DND-41 (cell line): ENCODE measurements at places on chromosomes 6 and 20.
A peak's percentile ranks its signal among the peaks of the same experiment; 100 is the strongest.

- DNase-seq = peak; percentile 67
Observed at GRCh38 chr20:53608456-53609452, 15.1 kb upstream of the ZNF217 start.

DNA sequence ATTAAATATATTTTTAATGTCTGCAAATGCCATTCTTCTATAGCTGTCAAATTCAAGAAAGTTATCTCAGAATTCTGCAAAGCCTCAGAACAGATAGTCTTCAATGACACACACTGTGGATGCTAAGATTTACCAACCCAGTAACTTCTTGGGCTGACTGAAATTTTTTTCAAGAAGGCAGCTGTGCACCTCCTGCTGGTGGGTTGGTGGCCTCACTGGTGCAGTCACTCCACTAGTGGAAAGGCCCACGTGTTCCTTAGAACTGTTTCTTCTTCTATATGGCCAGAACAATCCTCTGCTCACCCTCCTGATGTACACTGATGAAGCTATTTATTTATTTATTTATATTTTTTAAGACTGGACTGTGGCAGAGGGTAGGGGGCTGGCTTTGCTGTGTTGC lies 28.1 kb upstream of the MTCL3 start:
- no peak for DNase-seq

DNA sequence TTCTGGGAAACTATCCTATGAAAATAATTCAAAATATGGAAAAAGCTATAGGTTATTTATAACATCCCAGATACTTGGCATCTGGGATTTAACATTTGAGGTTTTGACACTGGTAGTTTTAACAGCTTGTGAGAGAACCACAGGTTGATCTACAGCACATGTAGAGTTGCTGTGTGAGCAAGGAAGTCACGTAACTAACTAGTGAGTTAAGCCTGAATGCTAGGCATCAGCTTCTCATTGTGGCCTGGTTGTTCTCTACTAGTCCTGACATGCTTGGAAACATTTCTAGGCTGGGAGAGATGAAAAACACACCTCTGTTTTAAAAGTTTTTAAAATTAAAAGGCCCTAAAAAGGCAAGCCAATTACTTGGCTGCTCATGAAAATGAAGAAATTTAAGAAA lies 28.2 kb downstream of the ESF1 start:
- no peak for DNase-seq

- no peak for DNase-seq
Observed at GRCh38 chr20:57137676-57138075, 128.8 kb downstream of the BMP7 start.

GRCh38 chr20:9809271-9809670 lies 29.6 kb downstream of the PAK5 start:
- DNase-seq = no peak

- DNase-seq = no peak
Observed at GRCh38 chr6:25311331-25311840, 32.2 kb downstream of the CARMIL1 start.

- DNase-seq = no peak
Observed at GRCh38 chr6:92710048-92710447, 709.3 kb downstream of the EPHA7 start.

DNA sequence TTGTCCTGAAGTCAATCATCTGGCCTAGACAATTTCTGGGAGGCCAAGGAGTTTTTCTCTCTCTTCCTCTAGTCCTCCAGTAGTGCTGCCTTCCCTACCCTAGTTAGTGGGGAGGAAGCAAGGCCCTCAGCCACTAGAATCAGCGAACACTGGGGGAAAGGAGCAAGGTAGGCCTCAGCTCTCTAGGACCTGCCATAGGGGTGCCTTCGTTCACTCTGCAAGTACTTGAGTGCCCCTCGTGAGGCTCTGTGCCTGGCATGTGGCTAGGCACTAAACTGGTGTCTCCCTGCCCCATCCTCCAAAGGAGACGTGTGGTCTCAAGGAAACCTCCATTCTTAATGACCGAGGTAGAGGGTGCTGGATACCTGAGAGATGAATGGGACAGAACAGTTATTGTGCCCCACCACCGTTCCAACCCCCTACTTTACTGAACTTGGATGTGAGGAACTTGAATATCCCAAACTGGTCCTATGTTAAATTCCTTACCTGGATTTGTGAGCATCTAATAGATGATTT lies 1.1 kb downstream of the DEF6 start:
- peak; percentile 32 for DNase-seq

- DNase-seq = no peak
Observed at GRCh38 chr6:104186831-104187230, 672.9 kb downstream of the HACE1 start.

GRCh38 chr20:5657190-5657875 lies 92.9 kb upstream of the SHLD1 start:
- DNase-seq = no peak

DNA sequence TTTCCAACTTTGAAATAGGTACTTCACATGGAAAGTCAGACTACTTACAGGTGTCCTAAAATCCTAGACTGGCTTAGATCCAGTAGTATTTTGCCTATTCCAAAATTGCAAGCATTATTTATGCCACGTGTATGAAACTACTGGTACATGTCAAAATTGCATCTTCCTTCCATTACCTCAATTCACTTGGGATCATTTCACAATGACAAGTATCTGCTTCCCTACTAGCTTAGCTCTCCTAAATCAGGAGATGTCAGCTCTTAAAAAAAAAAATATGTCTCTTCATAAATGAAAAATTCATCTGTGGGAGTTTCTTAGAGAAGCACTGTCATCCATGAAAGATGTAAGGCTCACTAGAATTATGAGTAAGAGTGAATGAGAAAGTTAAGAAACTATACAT lies 466.6 kb upstream of the MANEA start:
- no peak for DNase-seq

DNA sequence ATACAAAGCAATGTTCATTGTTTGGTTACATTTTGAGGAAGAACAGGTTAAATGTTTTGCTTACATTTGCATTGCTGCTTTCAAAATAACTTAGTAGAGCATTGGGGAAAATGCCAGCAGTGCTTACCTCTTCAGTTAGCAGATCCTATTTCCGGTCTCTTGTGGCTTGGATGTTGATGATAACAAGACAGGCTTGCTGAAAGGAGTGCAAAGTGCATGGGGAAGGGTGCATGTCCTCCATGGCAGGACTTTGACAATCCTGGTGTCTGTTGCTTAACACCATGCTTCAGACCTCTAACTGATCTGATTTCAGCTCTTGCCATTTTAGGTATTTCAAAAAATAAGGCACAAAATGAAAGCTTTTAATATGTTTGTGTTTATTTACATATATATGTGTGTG lies 21.1 kb downstream of the TPD52L1 start:
- no peak for DNase-seq

- no peak for DNase-seq
Observed at GRCh38 chr6:107571354-107571753, 81.4 kb downstream of the SOBP start.

DNA sequence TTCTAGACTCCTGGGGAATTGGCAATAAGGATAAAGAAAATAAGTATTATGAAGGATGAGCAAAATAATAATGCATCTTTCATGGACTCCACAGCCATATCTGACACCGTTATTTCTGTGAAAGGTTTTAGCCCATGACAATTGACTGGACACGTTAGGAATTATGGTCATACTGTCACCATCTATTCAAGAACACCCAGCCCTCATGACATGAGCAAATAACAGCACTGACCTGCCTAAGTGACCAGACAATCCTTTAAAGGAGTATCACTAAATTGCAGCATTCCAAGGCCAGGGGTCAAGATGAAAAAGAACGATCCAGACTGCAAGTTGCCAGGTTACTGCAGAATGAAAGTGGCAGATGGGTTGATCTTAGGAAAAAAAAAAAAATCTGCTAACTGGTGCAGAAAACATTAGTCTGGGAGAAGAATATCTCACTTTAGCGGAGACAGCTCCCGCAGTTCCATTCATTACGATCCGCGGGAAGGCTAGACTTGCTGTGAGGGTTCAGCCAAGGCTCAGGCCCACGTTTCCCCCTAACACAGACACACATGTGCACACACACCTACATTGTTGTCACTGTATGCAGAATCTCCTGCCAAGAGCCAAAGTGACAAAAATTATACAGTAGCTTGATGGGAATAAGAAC lies 237.7 kb upstream of the AGPAT4 start:
- DNase-seq = no peak

DNA sequence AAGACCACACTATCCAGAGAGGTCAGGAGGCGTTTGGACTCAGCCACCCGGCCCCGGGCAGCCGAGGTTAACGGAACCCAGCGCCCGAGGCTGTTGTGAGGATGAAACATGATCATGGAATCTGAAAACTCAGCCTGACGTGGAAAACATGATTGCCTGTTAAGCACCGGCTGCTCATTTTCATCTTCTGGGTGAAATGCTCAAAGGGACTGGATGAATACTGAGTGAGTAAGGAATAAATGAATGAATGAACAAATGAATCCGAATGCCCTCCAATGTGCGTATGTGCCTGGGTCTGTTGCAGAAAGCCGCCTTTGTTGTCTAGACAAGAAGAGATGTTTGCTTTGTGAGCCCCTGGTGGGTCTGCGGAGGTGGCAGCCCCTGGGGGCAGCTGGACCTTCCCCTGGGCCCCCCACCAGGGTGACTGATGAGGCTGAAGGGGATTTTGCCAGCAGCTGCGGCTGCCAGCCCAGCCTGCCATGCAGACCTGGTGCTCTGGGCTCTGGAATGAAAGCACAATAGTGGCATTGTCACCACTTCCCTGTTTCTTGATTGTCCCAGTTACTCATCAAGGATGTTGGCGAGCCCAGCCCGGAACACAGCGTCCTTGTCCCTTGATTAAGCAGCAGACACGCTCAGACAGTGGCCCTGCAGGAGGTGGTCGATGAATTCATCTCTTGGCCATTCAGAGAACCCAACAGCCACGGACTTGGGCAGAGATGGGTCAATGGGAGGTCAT lies 211.1 kb downstream of the ANKRD60 start:
- no peak for DNase-seq

- peak; percentile 90 for DNase-seq
Observed at GRCh38 chr6:149648148-149649145, at the start of gene KATNA1. TSS of gene KATNA1 (minus strand) at chr6:149648714. CDS start at chr6:149638547, 10,167 bp downstream.

- no peak for DNase-seq
Observed at GRCh38 chr20:59845472-59845871, 88.0 kb downstream of the SYCP2 start.

- no peak for DNase-seq
Observed at GRCh38 chr20:43408848-43409576, 48.7 kb upstream of the SRSF6 start.

GRCh38 chr6:108966855-108967755 lies 118.9 kb downstream of the ARMC2 start:
- no peak for DNase-seq

- no peak for DNase-seq
Observed at GRCh38 chr6:53210811-53211210, 62.2 kb upstream of the GCM1 start.

GRCh38 chr6:35019171-35019570 lies 122.0 kb downstream of the TCP11 start:
- DNase-seq = no peak

DNA sequence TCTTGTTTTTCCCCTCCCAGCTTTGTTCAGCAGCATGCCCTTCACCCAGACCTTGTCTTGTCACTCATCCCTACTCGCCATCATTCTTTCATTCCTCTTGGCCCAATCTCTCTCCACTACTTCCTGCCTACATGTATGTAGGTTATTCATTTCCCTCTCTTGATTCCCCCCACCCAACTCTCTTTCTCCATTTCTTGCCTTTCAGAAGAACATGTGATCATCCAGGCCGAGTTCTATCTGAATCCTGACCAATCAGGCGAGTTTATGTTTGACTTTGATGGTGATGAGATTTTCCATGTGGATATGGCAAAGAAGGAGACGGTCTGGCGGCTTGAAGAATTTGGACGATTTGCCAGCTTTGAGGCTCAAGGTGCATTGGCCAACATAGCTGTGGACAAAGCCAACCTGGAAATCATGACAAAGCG lies 2.6 kb downstream of the HLA-DRA start:
- DNase-seq = no peak

- no peak for DNase-seq
Observed at GRCh38 chr20:1848373-1848772, 46.8 kb upstream of the SIRPA start.

DNA sequence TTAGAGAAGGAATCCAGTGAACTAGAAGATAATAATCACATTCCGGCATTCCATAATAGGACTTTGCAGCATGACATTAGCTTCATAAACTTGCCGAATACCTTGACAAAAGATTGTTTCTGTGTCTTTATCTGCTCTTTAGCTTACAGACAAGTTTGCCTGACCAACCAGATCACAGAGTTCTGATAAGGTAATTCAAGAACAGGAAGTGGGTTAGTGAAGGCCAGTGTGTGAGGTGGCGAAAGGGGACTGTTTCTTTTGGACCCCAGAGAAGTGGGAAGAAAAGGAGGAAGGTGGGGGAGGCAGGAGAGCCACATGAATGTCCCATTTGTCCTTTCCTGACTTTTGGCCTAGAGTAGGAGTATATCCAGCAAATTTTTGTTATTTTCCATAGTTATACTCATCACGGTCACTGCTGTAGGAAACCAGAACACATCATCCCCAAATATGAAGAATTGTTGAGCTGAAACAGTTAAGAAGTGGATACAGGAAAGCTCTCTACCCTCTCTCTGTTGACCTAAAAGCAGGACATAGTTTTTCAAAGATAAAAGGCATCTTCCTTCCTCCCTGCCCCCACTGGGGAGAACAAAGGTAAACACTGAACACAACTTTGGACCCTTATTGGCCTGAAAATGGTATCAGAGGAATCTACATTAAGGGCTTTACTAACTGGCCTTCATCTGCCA lies 72.4 kb upstream of the TNFAIP3 start:
- DNase-seq = no peak

DNA sequence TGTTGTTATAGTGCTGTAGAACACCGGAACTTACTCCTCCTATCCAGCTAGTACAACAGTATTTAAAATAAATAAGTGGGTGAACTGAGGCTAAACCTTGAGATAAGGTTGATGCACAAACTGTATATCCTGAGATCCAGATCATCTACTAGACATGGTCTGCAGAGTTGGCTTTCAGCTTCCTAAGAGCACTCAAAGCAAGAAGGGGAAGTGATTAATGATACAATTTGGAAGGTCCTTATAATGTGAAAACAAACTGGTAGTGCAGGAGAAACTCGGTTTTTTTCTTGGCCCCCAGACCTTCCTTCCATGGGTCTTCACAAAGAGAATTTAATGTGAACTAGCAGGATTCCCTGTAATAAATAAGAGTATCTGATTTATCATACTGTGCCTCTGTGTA lies 27.4 kb upstream of the RREB1 start:
- no peak for DNase-seq

DNA sequence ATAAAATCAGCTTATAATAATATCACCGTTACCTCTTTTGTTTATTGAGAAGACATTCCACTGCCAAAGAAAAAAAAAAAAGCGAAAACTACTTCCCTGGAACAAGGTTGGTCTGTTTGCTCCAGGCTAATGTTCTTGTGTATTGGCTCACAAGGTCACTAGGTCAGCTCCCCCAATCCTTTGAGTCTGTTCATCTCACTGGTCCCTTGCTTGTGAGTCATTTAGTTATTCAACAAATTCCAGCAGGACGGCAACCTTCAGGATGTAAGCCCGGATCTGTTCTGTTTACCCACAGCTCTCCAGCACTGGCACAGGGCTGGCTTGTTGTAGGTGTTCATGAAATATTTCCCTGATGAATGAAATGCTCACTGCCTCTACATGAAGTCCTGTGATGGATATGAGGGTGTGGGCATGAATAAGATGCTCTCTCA lies 3.3 kb downstream of the ARHGAP40 start:
- DNase-seq = no peak

- DNase-seq = no peak
Observed at GRCh38 chr6:149456311-149457021, 28.3 kb downstream of the ZC3H12D start.

- DNase-seq = no peak
Observed at GRCh38 chr6:129105035-129105434, 222.1 kb downstream of the LAMA2 start.

GRCh38 chr20:46118481-46119020 lies 437 bp downstream of the CD40 start:
- no peak for DNase-seq
